Hepatocyte (in vitro differentiated cells): ENCODE measurements at places on chromosomes 2 and 18. TPM values are rescaled to one million over a fixed set of nuclear protein-coding genes. Genes with fewer than 3 reads are reported as not detected.

MAP4K4 gene
- 59.1 and 60.6 TPM in 2 replicates for polyA plus RNA-seq

DNA sequence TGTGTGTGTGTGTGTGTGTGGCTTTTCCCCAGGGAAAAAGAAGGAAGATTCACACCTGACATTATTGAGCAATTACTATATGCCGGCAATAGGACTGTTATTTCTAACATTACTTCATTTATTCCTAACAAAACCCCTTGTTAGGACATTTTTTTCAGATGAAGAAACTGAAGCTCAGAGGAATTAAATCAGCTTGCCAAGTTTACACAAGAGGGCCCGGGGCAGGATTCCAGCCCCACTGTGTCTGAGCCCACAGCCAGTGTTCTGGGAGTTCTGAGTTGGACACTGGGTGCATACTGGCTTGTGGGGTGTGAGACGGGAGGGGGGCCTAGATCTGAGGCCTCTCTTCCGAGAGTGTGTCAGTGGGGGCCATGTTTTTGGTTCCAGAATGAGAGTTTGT, 9.9 kb downstream of the TOGARAM2 start:
- DNase-seq: no peak

GRCh38 chr2:122055521-122055931, 300.1 kb downstream of the TSN start:
- DNase-seq: no peak

DNA sequence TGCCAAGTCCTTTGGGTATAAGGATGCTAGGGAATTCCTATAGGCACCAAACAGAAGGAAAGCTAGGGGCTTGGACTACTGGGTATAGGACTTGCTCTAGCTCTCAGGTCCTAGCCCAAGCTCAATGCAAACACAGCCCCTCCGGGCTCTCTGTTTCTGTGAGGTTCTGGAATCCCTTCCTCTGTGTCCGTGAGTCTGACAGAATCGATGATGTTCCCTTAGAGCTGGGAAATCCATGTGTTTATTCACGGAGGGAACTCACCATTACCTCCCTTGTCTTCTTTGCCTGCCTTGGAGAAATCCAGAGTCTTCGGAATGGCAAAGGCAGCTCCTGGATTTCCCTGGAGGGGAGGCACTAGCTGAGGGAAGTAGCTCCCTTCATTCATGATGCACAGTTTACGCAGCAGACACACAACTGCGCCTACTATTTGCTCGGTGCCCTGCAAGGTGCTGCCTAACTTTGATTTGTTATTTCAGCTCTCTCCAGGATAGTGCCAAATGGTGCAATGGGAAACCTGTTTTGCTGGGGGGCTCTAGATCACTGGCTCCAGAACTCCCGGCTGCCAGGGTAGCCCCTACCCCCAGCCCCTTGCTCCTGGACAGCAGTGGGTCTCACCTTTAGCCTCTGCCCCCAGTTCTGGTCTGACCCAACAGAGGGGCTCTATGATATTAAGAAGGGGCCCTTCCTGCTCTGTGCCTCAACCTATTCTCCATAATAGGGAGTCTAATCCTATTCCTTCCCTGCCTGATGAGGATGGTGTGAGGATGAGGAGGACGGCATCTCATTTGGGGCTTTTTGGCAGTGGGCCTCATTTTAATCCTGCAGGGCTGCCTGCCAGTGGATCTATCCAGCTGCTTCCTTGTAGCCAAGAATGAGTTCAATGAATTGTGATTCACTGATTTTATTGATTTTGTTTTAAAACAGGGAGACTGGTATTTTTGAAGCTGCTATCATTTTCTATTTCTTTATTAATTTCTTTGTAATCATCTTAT, 8.4 kb upstream of the PSMD1 start:
- DNase-seq: no peak

CCDC68 gene
- 6.7 and 7.8 TPM in 2 replicates for polyA plus RNA-seq

- peak; percentile 95 for DNase-seq
Measured at GRCh38 chr2:10302479-10303180, at the start of gene HPCAL1. TSS of gene HPCAL1 (plus strand) at chr2:10302904. CDS start at chr2:10419758, 116,854 bp downstream.

GRCh38 chr2:101187131-101187530, 35.9 kb upstream of the TBC1D8 start:
- DNase-seq: no peak

GRCh38 chr2:127220102-127220767, at the start of gene CYP27C1:
TSS of gene CYP27C1 (minus strand) at chr2:127220299. CDS start at chr2:127220270, 29 bp downstream.
- DNase-seq: peak; percentile 54

- no peak for DNase-seq
Measured at GRCh38 chr2:5231287-5231686, 460.9 kb upstream of the SOX11 start.

GRCh38 chr2:241804326-241805229, 4.4 kb upstream of the NEU4 start:
- peak; percentile 35 for DNase-seq
